ENCODE measurements at places on chromosomes 13 and 19.

DNA sequence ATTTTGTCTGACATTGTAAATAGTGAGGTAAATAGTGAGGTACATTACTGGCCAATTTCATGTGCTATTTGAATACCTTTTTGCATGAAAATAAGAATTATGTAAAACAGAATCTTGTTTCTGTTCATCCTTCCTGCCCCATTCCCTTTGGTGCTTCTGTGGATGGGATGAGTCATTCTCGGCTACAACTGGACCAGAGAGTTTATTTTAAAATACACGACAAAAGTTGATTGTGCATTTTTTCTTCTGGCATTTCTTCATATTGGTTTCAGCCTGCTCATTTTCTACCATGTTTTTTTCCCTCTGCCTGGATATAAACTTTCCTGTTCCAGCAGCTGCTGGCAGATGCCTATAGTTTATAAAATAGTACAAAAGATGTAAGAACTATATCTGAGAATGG lies 107.5 kb downstream of the CYSLTR2 start:
- DNase-seq = no peak

GRCh38 chr19:54002495-54003315 lies 11.3 kb downstream of the CACNG6 start:
- no peak for DNase-seq

DNA sequence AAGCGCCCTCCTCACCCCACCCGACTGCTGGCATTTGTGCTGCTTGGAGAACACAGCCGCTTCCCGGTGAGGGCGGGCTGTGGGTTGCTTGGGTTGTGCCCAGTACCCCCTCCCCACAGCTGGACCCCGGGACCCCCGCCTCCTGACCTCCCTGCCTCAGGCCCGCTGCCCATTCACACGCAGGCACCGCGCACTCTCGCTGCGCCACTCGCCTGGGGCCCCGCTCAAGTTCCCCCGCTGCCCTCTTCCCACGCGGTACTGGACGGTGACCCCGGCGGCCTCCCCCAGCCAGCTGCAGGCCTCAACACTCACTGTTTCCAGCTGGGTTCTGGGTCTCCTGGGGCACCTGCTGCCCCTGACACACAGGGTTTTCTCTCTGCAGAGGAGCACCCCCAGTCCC lies 16.4 kb downstream of the PLEKHJ1 start:
- DNase-seq = no peak

GRCh38 chr13:53052675-53053074 lies 24.1 kb downstream of the OLFM4 start:
- no peak for DNase-seq
